AG09319 (cell line): ENCODE measurements at places on chromosomes 5 and 9.

GRCh38 chr5:142287096-142287972 is 37.5 kb downstream of the SPRY4 start:
- no peak for DNase-seq

DNA sequence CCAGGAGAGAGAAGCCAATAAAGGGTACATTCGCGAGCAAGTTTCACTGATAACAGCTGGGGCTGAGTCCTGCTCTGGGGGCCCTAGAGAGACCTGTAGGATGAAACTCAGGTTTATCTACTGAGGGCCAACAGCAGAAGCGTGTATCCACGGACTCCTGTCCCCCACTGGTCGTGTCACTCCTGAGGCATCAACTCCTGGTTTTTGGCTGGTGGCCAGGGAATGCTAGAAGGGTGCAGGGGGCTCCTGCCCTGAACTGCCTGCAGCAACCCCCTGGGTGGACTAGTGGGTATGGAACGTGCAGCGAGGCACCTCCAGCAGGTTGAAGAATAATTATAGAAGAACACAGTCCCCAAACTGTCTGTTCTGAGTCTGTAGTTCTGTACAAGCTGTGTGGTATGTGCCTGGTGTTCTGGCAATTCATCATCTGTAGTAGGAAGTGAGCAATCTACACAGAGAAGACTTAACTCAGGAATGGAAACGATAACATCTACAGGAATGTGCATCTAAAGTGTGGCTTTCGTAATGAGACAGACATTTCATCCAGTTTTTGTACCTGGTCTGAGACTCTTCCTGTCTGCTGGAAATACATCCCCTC is 64.5 kb upstream of the GNA14 start:
- no peak for DNase-seq

- no peak for DNase-seq
Observed at GRCh38 chr9:129811967-129812363, 9.0 kb downstream of the TOR1B start.

- no peak for DNase-seq
Observed at GRCh38 chr5:32276173-32276853, 36.4 kb downstream of the MTMR12 start.

GRCh38 chr5:85452322-85453025 is 1067.8 kb upstream of the EDIL3 start:
- DNase-seq, result no peak

DNA sequence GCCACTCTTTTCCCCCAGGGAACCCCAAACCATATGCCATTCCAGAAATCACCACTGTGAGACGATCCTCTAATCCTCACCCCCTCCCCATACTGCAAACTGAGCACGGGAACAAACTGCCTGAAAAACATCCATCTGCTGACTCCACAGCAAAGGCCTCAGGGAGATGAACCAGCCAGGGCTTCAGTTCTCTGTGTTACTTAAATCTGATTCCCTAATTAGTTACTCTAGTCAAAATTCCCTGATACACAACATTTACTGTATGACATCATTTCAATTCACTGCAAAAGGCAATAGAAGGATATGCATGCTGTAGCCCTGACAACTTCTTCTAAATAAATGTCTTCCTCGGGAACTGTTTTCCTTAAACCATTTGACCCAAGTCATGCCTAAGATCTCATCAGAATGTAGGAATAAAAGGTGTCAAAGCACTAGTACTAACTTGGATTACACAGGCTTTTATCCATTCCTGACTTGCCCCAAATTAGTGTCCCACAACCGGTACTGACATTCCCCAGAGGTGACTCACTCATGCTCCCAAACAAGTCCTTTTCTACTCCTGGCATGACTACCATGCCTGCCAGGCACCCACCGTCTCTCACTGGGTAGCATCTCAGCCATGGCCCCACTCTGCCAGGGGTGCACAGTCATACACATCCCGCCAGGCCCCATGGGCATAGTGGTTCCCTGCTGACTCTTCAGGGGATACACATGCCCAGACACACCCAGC is 35.0 kb downstream of the MTX3 start:
- no peak for DNase-seq

DNA sequence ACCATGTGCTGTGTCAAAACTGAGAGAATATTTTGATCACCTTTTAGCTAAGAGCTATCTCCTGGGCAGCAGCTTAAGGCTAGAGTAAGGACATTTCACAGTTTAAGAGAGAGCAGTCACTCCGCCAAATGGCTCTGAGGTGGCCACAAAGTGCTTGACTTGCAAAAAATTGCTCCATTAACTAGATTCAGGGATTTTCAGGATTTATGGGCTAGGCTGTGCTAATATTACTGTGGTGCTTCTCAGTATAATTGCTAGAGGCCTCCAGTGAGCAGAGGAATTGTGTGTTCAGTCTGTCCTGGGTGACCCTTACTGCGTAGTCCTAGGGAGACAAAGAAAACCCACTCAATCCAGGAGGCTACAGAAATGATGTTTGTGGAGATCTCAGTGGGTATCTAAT is 65.2 kb downstream of the PALM2AKAP2 start:
- DNase-seq, result no peak

DNA sequence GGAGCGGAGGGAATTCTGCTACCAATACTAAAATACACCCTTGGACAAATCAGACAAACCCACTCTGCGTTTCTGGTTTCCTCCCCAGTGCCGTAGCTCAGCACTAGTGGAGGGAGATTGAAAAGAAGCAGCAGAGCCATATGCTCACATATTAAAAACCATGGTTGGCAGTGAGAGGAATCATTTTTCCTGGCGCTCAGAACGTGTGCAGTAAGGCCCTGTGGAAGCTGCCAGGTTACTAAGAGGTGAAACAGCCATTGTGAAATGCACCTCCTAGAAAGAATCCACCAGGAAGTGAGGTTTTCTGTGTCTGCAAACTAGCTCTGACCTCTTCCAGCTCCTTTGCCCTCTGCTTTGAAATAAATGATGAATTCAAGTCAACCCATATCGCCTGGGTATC is 177.2 kb downstream of the ERCC6L2 start:
- no peak for DNase-seq

DNA sequence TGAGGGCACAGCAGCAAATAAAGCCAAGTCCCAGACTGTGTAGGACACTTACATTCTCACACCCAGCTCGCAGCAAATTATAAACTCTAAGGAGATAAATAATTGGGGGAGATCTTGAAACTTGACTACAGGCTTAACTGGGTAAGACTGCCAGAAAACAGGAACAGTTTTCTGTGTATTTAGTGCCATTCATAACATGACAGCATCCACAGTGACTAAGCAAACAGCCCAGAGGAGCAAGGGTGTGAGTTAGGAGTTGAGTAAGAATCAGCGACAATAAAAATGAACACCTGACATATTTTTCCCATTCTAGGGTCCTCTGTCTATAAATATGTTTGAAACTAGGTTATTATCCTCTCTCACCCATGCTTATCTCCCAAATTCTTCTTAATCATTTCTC is 370.9 kb upstream of the WWC1 start:
- no peak for DNase-seq

GRCh38 chr9:18002718-18003438 is 424.0 kb downstream of the SH3GL2 start:
- no peak for DNase-seq

DNA sequence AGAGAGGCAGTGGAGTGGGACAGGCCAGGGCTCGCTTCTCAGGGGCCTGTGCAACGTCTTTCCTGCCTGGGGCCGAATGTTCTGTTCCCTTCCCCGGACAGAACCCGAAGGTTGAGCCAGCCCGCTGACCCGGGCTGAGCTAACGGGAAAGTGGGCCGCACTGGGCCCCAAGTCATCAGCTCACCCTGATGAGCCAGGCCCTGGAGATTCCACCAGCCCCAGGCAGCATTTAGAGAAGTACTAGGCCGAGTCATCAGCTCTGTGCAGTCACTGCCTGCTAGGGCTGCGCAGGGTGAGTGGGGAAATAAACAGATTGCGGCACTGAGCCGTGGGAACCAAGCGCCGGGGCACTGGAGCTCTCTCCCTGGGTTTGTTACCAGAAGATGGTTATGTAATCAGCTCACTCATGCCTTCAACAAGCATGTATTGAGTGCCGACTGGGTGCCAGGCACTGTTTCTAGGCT is 29.1 kb upstream of the DUSP1 start:
- DNase-seq, result peak; percentile 92

DNA sequence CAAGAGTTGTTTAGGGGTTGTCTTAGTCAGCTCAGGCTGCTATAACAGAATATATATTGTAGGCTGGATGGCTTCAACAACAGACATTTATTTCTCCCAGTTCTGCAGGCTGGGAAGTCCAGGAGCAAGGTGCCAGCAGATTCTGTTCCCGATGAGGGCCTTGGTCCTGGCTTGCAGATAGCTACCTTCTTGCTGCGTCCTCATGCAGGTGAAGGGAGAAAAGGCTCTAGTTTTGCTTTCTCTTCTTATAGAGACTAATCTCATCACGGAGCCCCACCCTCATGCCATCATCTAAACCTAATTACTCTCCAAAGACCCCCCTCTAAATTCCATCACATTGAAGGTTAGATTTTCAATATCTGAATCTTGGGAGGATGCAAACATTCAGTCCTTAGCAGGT is 246.0 kb upstream of the ANKRD55 start:
- DNase-seq, result no peak

GRCh38 chr9:131773911-131774379 is 34.1 kb upstream of the RAPGEF1 start:
- no peak for DNase-seq

- DNase-seq, result no peak
Observed at GRCh38 chr5:138192826-138193225, 13.9 kb downstream of the KIF20A start.

DNA sequence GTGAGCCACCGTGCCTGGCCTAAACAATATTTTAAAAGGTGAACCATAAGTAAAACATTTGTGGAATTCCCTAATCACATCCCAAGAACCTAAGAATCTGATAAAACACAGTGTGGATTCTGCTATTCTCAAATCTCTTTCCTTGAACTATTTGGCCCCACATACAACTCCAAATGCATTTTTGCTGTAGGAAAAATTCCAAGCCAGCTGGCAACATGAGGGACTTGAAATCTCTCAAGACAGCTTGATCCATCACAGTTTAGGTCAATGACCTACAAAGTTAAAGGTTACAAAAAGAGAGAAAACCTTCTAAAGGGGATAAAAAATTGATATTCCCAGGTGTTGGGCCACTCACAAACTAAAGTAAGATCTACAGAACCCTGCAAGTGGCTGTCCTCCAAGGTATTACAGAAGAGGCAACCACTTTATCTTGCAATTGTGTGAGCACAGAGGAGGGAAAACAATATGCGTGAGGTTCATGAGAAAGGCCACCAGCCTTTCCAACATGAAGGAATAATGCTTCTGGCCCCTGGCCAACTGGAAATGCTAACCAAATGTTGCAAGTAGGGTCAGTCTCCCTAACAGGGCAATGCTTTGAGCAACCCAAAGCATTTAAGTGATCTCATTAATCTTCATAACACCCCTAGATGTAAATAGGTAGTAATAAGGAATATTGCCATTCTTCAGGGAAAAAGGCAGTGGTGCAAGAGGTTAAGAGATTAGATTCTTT is 221.4 kb downstream of the SEMA5A start:
- DNase-seq, result no peak

DNA sequence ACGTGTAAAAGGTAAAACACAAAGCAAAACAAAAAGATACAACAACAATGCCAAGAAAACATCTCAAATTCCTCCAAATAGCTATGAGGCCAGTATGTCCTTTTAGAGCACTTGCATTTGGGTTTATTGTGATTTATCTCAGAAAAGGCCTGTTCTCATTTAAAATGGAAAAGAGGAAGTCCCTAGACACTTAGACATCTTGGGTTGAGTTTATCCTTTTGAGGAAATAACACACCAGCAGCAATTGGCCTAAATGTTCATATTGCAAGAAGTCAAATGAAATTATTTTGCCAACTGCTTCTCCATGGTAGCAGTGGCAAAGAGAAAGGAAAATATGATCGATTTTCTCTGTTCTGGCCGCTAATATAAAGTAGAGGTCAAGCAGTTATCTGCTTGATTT is 43.6 kb upstream of the TRMT10B start:
- no peak for DNase-seq

GRCh38 chr9:134833294-134833880 is 47.2 kb upstream of the FCN2 start:
- DNase-seq, result no peak

DNA sequence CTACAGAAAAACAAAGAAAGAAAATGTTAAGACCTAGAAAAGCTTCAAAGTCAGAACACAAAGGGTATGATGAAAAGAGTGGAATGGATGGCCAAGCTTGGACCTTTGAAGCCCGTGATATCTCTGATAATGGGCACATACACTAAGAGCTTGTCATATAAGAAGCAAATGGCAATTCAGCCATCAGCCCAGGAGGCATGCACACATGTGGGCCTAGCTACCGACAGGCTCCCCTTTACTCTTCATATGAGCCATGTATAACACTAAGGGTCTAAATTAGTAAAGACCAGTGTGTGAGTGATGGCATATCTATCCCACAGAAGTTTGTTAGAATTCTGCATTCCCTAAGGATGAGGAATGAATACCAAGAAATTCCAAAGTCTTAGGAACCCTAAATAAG is 20.1 kb downstream of the GRHPR start:
- DNase-seq, result no peak

GRCh38 chr9:94922691-94923107 is 196.2 kb downstream of the AOPEP start:
- no peak for DNase-seq

DNA sequence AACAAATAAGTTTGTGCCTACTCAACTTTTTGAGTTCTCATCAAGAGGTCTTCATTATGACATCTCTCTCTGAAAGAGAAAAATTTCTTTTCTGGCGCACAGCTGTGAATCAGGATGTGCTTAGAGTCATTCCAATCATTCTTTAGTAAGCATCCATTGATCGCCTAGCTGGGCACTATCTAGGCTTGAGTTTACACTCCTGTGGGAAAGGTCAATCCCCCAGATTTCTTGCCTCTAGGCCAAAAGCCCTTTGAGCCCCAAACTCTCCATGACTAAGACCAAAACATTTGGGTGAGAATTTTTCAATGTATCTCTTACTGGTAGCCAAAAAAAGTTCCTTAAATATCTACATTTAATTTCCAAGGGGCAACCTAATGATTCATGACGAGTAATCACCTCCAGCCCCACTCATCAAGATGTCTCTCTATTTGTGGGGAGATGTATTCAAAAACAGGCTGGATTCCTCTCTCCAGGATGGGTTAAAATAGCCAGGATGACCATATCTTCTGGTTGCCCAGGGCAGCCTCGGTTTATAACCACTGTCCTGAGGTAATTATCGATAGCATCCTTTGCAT is 101.7 kb downstream of the GNA14 start:
- no peak for DNase-seq

DNA sequence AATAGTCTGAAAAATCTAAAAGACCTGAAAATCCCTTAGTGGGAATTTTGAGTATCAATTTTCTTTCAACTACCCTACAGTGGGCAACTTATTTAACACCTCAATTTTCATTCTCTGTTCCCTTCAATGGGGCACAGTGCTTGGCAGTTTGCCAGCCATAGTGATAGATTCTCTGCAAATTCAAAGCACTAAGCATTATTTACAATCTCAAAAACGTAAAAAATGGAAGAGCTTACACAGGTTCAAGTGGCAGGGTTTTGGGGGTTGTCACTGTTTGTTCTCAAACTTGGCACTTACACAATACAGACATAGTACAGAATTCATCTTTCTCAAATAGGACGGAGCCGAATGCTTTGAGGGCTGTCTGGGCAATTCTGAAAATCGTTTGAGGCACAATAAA is 515.0 kb downstream of the EFNA5 start:
- no peak for DNase-seq
